ENCODE measurements at places on chromosomes 12 and 14. TPM values are rescaled to one million over a fixed set of nuclear protein-coding genes. Genes with fewer than 3 reads are reported as not detected.

Gene UNC79
- polyA plus RNA-seq = 0.58 TPM

Gene STRN3
- 44.3 TPM for polyA plus RNA-seq

DNA sequence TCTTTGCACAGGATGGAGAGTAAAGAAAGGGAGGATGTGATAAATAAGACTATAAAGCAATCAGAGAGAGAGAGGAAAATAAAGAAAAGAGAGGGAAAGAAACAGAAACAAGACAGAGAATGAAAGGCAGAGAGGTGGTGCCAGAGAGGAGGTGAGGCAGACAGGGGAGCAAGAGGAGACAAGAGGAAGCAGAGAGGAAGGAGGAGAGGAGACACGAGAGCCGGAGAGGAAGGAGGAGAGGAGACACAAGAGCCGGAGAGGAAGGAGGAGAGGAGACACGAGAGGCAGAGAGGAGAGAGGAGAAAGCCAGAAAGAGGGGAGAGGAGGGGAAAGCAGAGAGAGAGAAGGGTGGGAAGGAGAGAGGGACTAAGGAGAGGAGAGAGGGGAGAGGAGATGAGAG, 125.2 kb downstream of the PAPOLA start:
- DNase-seq = no peak

DNA sequence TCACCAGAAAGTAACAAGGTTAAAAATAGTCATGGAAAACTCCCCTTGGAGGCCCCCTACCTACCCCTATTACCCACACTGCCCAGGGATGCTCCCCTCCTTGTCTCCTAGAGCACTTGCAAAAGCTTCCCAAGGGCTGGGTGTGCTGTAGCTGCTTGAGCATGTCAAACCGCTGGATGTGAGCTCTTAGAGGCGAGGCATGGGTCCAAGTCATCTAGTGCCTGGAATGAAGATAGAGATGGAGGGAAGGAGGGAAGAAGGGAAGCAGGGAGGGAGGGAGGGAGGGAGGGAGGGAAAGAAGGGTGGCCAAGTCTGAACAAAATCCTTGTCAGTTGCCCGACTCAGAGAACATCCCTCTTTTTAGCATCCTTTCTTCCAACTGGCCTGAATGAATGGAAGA, 43.1 kb downstream of the LTBP2 start:
- peak; percentile 67 for DNase-seq

- DNase-seq = no peak
Observed at GRCh38 chr12:127170226-127171180, 1096.5 kb upstream of the TMEM132C start.

Gene OLR1
- polyA plus RNA-seq = 2.3 TPM

DNA sequence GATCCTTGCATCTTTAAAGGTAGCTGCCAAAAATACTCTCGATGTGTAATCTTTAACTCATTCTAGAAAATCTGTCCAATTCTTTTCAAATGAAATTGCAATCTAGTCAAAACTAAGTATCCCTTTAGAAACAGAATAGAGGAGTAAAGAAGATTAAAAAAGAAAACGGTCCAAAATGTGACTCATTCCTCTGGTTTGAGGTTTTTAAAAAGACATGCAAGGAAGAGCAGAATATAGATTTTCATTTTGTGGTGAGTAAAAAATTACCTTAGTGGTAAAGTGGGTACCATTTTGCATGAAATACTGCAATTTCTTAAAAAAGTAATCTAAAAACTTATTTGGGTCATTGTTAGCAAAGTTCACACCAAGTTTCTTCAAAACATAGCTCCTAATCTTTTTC, 108.4 kb downstream of the BRMS1L start:
- no peak for DNase-seq

DNA sequence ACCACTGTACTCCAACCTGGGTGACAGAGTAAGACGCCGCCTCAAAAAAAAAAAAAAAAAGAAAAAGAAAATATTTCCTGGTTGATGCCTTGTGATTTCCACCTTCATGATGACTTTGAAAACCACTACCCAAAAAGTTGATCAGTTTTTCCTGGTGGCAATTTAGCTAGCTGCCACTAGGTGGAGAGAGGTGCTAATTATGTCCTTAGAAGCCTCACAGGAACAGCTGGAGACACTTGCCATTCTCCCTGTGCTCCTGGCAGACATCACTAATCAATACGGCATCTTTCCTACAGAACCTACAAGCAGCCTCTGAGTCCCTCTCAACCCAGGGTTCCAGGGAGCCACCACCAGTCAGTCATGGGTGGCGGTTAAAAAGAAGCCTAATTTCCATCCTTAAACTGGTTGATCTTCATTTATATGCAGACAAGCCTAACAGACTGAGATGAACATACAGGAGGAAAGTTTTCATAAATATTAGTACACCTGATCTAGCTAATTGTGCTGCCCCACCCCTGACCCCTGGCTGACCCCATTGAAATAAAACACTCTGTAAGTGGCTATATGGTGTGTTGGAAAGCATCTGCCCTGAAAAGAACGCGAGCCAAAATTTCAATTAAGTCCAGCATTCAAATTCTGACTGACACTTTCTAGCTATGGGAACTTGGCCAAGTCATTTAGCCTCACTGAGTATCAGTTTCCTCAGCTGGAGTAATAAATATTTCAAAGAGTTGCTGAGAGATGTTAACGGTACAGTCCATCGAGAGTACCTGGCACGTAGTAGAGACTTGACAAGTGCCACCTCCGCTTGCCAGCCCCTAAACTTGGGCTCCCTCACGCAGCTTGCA, 6.2 kb upstream of the OAS1 start:
- no peak for DNase-seq

Gene TROAP
- polyA plus RNA-seq = 10.0 TPM

DNA sequence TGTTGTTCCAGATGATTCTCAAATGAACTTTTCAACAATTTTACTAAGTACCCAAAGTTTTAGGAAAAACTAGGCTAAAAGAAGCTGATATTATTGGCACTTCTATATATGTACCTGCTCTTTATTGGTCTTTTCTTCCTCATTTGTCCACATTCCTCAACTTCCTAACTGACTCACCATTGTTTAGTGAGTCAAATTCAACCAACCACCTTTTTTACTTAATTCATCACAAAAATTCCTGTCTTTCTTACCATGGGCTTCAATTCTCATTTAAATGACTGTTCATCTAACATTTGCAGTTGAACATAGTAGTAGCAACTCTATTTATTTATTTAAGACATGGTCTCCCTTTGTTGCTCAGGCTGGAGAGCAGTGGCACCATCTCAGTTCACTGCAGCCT, 47.6 kb upstream of the SLC2A13 start:
- no peak for DNase-seq

Gene COX6A1
- polyA plus RNA-seq = 94.3 TPM

DNA sequence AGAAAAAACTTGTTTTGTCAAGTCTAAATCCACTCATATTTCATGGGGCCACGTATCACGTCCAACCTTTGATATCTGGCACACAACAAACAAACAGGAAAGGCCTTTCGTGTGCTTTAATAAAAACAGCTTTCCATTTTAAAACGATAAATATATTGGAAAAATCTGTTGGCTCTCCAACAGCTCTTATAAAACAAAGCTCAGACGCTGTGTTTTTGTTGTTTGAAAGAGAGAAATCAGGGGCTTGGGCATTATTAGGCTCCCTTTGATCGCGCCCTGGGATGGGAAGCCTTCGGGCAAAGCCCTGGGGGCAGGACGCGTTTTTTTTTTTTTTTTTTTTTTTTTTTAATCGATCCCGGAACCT, 429 bp upstream of the PLEKHA5 start:
- peak; percentile 48 for DNase-seq

DNA sequence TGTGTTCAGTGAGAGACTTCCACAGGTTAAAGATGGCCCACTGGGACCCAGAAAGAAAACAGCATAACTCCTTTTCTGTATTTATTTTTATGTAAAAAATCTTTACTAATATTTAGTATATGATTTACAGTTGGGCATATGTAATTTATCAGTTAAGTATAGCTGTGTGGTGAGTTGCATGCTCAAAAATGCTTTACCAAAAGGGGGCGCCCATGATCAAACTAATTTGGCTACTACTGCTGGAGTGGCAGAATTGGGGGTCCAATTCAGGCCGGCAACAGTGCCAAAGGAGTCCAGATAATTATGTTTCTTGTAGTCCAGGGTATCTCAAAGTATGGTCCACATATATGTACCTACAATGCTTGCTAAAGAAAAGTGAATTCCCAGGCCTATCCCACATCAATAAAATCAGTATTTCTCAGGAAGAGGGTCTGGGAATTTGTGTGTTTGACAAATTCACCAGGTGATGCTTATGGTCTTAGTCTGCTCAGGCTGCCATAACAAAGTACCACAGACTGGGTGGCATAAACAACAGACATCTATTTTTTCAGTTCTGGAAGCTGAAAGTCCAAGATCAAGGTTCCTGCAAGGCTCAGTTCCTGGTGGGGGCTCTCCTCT, 152.0 kb downstream of the KTN1 start:
- DNase-seq = no peak

DNA sequence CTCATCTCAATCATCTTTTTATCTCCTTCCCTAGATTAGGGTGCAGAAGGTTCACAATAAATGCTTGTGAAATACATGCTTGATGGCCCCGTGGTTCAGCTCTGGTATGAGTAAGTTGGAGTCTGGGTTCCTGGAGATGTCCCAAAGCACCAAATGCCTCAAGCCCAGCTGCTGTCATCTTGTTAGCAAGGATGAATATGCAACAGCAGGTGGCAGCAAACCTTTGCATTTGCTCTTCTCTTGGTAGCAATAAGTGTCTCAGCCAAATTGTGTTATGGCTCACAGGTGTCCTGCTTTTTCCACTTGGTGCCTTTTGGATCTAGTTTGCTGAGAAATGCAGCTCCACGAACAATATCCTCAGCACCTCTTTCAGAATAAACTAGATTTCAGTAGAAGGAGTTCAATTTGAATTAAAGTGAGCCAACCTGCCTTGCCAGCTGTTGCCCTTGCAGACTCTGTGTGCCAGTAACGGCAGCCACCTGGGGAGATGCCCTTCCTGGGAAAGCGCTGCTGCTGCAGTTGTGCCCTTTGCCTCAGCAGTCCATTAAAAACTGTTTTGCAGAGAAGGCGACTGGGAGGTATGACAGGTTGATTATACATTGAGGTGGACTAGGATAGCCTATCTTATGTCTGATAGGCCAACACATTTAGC, 417.3 kb downstream of the SNAPC1 start:
- peak; percentile 54 for DNase-seq

Gene DYRK2
- polyA plus RNA-seq = 65.3 TPM

DNA sequence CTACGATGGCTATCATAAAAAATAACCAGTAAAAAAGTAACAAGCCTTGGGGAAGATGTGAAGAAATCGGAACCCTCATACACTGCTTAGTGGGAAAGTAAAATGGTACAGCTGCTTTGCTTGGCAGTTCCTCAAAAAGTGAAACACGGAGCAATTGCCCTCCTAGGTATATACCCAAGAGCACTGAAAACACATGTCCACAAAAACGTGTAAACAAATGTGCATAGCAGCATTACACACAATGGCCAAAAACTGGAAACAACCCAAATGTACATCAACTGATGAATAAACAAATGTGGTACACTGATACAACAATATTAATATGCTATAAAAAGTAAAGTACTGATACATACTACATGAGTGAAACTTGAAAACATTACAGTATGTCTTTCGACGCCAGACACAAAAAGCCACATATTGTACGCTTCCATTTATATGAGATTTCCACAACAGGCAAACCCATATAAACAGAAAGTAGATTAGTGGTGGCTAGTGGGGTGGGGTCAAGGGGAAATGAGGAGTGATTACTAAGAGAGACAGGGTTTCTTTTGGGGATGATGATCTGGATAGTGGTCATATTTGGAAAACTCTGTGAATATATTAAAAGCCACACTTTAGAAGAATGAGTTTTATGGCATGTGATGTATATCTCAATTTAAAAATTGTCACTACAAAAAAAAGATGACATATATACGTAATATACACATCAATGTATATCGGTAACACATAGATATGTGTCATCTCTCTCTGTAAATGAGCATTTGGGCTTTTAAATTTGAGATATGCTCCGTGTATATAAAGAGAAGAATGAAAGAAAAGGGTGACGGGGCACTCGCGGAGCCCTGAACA, 996 bp downstream of the SLC41A2 start:
- DNase-seq = no peak

DNA sequence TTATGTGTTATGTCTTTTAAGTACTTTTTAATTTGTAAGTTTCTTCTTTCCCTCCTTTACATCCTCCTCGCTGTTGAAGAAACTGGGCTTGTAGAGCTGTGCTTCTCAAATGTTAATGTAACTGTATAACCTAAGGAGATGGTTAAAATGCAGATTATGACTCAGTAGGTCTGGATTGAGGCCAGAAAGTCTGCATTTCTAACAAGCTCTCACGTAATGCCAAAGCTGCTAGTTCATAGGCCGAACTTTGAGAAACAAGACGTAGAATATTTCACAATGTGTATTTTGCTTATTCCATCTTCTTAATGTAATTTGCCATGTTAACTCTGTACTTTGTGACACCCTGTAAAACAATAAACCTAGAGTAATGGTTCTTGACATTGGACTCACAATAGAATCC, 193.3 kb upstream of the SYT1 start:
- DNase-seq = no peak

DNA sequence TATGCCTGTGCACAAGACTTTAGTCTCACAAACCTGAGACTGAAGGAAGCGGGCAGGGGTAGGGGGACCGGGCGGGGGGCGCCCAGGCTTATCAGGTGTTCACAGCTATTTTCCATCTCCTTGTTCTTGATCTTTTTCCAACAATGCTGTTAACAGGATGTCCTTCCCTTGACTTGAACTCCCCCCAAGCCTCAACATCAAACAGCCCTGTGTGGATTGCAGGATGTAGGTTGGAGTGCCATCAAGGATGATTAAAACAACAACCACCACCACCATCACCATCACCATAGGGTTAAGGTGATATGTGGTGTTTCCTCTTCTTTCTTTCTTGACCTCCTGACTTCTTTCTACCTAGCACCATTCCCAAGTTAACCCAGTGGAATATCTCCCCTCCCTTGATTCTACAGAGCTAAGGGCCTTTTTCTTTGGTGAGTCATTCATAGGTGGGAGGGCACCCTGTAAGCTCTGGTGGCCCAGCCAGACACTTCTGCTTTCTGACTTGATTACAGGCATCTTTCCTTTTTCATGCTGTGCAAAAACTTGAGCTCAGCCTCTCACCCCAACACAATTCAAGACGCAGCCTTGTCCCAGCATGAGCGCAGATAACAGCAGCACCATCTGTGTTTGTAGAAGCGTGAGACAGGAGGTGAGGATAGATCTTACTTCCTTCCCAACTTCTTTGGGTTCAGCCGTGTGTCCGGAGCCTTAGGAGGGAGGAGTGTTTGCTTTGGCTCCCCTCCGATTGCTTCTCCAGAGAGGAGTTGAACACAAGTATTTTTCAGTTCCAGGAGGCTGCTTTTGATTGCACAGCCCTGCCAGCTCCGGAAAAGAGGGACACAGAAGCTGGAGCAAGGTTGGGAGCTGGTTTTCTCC, 26.8 kb downstream of the FLVCR2 start:
- no peak for DNase-seq

Gene KRT71
- polyA plus RNA-seq = not detected

GRCh38 chr12:116661341-116661740, 76.5 kb downstream of the SPRING1 start:
- no peak for DNase-seq

- DNase-seq = no peak
Observed at GRCh38 chr12:114152890-114153289, 186.8 kb upstream of the RBM19 start.
